ENCODE measurements at places on chromosomes 1 and 21. TPM values are rescaled to one million over a fixed set of nuclear protein-coding genes. Genes with fewer than 3 reads are reported as not detected.

DNA sequence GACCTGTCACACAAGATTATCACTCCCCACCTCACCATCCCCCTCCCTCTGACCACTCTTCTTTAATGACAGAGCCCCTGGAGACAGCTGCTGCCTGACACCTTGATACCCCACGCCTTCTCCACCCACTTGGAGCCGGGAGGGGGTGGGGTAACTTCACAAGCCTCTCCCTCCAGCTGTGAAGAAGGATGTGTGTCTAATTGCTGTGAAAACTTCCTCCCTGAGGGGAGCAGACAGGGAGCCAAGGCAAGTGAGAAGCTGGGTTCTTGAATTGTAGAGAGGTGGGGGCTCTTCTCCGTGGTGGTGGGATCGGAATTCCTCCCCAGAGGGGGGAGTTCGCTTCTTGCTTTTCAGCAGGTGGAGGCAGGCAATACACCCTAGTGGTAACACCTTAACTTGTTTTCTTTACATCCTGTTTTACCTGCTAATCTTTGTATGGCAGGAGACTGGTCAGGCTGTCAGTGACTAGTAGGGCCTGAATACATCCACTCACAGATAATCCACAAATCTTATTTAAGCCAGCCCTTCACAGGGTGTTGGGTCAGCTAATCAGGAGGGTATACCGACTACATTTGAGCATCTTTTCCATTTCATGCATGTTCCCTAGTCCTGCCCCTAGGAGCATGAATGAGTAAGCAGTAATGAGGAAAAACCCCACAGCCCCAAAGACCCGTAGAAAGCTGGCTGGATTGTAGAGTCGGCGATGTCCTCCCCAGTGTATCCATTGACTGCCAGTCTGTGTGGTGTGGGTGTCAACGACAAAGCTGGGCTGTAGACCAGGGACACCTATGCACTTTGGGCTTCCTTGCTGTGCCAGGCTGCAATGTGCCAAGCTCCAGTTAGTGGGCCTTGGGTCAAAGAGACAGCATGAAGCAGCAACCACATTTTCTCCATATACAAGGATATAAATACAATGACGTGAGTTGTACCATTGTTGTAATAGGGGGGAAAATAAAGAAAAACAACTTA, 57.3 kb downstream of the NFASC start:
- DNase-seq = no peak
- H3K36me3 ChIP-seq = no peaks in the 10 kb centered on the region
- no peak overlapping the region for H3K27ac ChIP-seq
- H3K4me3 ChIP-seq = no peak overlapping the region
- no peaks in the 10 kb centered on the region for H3K27me3 ChIP-seq

- no peaks in the 10 kb centered on the region for H3K4me1 ChIP-seq
- no peaks in the 10 kb centered on the region for H3K36me3 ChIP-seq
- H3K4me3 ChIP-seq = no peak overlapping the region
- no peak for DNase-seq
- H3K27me3 ChIP-seq = no peaks in the 10 kb centered on the region
Observed at GRCh38 chr1:70666381-70667140, 255.5 kb downstream of the CTH start.

GRCh38 chr1:171204296-171204695, 19.2 kb downstream of the FMO2 start:
- DNase-seq = no peak
- H3K4me3 ChIP-seq = no peak overlapping the region
- H3K36me3 ChIP-seq = peaks cover 8% of the 10 kb centered on the region
- no peaks in the 10 kb centered on the region for H3K4me1 ChIP-seq

Gene VSIG8
- polyA plus RNA-seq = 0.20 TPM

Gene GPR157
- 2.9 TPM for polyA plus RNA-seq

Gene LYPLA2
- polyA plus RNA-seq = 26.0 TPM

All from adrenal gland (tissue), 19 donors.